ENCODE measurements at places on chromosomes 6 and 20.

DNA sequence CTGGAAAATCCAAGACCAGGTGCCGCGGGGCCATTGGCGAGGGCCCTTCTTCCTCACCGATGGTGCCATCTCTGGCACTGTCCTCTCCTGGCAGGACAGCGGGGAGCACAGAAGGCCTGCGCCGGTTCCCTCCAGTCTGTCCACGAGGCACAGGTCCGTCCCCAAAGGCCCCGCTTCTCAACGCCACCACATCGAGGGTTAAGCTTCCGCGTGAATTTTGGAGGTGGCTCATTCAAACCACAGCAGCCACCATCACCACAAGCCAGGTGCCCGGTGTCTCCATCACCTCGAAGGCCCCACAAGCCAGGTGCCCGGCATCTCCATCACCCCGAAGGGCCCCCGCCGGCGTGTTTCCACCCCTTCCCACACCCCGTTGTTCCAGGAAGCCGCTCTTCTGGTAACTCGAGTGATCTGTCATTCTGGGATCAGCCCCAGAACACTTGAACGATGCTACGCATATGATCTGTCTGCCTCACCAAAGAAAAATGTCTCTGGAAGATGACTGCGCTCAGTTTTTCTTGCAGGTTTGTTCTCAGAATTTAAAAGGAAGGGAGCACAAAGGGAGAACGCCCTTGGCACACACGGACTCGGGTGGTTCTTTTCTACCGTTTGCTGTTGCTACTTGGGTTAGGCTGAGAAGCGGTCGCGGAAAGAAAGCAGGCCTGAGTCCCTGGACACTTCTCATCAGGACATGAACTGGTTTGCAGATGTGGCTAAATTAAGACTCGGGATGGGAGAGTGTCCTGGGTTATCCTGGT is 9.9 kb upstream of the KIF25 start:
- no peak for DNase-seq

DNA sequence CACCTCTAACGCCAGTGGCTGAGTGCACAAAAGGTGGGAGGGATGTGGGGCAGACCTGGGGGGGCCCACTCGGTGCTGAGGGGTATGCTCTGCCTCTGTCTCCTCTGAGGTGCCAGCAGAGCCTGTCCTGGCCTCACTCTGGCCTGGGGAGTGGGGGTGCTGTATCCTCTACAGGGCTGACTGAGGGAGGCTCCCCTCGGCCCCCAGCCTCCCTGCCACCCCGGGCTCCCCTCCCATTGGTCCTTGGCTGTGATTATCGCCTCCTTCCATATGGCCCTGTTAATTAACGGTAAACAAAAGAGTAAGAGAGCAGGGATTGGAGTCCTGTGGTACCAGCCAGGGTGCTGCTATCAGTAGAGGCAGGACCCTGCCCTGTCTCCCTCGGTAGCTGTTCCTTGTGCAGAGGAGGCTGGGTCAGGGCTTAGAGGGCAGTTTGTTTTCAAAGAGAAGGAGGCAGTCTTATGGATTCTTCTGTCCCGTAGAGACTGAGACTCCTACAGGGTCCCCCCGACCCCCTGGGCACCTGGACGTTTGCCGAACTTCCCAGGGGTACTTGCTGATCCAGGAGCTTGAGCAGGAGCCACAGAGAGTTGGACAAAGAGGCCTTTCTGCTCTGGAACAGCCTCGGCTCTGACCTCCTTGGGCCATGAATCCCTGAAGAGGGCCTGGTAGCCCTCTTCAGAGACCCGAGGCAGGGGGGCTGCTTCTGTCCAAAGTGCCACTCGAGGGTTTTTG is 1.8 kb downstream of the MYT1 start:
- DNase-seq = no peak

DNA sequence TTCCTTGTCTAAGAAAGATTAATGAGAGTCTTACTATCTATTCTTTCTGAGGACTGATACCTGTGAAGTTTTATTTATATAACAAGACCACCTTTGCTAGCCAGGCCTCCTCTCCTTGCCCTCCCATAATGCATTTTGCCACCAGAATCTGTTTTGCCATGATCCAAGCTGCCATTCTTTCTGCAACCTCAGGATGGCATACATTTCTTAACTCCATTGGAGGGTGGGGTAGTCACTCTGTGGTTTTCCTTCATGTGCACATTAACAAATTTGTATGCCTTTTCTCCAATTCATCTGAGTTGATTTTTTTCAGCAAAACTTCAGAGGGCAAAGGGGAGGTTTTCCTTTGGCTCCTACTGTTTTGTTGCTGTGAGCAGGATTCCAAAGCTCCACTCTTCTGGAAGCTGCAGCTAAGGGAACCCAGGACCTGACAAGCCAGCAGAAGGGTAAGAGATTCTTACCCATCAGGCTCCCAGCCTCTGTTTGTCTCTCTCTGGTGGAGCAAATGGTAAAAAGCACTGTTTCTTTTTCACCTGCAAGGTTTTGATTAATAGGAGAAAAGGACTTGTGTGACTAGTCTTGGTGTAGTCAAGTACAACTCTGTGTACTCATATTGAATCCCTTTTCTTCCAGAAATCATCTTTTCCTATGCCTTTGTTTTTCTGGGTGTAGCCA is 26.2 kb upstream of the ENPP4 start:
- DNase-seq = no peak

GRCh38 chr20:60484316-60484715 is 526.1 kb downstream of the CDH26 start:
- no peak for DNase-seq

- DNase-seq = no peak
Observed at GRCh38 chr6:37259191-37259590, 1.2 kb upstream of the TMEM217 start.

GRCh38 chr6:7624796-7625710 is 35.1 kb downstream of the SNRNP48 start:
- DNase-seq = no peak

DNA sequence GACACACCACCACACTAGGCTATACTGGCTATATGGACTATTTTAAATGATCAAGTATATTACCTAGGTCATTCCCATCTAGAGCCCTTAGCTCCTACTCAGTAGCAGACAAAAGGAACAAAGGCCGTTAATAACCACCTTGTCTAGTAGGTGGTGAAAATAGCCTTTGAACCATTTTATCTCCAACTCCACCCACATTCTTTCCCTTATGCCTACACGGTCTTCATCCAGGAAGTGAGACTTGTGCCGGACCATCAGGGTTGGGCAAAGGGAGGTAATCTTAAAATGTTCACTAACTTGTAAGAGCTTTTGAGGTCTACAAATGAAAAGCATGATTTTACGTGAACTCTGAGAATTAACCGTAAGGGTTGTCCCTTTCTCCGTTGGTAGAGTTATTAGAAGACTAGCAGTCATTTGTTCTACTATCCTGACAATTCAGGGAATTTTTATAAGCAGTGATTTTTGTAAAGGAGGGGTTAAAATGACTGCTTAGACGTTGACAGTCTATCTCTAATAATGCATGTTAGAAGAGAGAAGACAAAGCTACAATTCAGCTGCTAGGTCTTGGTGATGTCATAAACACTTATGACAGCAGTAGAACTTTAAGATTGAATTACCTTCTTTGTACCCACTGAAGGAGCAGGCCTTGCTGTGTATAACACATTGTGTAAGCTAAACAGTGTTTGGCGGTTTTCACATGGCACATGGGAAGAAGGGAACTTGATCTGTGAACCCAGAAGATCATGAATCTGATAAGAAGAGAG is 371.8 kb upstream of the JAG1 start:
- no peak for DNase-seq

DNA sequence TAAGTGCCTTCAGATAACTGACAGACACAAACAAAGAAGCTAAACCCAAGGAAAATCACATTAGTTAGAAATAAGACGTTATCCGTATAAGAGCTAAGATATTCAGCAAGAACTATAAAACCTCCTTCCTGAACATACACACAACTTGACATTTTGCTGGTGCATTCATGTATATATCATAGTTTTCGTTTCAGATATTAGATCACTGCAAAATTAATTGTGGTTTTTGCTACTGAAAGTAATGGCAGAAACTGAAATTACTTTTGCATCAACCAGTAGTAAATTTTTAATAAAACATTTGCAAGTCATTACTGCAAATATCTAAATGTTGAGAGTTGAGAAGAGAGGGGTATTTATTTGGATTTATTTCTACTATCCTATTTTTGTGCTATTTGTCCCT is 26.1 kb upstream of the KCNQ5 start:
- DNase-seq = no peak
